ENCODE measurements at places on chromosomes 12 and 14.

DNA sequence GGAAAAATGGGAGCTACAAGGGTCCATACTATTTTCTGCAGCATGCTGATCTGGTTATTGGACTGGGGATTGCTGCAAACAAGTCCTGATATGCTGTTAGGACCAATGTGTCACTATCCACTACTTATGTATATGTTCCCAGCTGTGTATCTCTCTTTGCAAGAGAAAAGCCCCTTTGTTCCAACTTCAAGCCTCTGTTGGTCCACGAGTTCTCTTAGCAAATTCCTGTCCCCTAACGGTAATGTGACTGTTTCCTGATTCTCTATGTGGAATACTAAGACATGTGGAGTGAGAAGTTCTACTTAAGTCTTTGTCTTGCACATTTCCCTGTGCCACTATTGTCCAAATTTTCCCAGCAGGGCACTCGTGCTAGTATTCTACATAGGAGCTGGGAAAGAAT, 557.7 kb downstream of the FSCB start:
- no peak for DNase-seq

- no peak for DNase-seq
Measured at GRCh38 chr12:81079280-81080076, 1.6 kb downstream of the ACSS3 start.

DNA sequence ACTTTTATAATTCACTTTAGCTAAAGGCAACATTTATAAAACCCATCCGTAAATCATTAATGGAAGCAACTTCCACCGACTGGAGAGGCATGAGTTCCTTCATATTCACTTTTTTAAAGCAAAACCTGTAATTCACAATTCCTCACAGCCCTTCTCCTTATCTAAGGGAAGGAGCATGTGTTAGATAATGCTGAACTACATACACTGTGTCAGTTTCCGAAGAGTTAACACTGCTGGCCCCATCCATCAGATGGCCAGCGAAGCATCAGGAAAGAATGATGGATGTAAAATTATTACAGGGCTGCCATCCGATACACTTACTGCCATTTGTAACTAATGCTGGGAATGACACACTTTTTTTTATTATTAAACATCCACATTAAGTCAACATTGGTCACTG, 392.8 kb downstream of the SOX5 start:
- no peak for DNase-seq

DNA sequence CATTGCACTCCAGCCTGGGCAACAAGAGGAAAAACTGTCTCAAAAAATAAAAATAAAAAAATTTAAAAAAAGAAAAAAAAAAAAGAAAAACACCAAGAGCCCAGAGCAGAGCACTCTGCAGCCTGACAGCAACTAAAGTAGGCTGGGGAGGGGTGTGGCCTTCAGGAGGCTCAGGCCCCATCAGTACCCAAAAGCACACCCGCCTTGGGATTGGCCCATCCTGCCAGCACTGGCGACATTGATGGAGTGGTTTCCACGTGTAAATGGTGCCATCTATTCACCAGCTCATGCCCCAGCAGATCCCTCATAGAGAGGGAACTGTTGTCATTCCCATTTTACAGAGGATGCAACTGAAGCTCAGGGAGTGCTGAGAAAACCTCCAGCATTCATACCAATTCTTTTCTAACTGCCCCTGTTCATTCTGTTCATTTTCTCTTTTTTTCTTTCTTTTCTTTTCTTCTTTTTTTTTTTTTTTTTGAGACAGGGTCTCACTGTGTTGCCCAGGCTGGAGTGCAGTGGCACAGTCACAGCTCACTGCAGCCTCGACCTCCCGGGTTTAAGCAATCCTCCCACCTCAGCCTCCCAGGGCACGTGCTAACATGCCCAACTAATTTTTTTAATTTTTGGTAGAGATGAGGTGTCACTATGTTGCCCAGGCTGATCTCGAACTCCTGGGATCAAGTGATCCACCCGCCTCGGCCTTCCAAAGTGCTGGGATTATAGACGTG, 89.3 kb downstream of the IRF2BPL start:
- no peak for DNase-seq

DNA sequence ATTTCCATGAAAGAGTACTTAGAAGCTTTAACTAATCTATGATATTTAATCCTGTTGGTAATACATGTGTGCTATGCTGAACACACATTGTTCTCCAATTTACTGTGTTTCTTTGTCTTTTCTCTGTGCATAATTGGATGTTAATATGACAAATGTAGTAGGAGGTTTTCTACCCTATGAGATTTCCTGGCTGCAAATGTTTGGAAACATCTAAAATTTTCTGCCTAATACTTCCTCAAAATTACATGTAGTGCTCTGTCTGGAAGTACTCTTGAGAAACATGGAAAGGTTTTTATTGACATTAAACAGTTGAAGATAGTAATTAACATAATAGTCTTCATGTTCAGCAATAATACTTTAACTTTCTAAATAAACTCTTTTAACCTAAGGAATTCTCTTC, 213.0 kb downstream of the KITLG start:
- no peak for DNase-seq

- peak; percentile 45 for DNase-seq
Measured at GRCh38 chr12:21543151-21543550, 17.1 kb downstream of the SPX start.

- no peak for DNase-seq
Measured at GRCh38 chr12:107461222-107461975, 224.2 kb upstream of the PWP1 start.

DNA sequence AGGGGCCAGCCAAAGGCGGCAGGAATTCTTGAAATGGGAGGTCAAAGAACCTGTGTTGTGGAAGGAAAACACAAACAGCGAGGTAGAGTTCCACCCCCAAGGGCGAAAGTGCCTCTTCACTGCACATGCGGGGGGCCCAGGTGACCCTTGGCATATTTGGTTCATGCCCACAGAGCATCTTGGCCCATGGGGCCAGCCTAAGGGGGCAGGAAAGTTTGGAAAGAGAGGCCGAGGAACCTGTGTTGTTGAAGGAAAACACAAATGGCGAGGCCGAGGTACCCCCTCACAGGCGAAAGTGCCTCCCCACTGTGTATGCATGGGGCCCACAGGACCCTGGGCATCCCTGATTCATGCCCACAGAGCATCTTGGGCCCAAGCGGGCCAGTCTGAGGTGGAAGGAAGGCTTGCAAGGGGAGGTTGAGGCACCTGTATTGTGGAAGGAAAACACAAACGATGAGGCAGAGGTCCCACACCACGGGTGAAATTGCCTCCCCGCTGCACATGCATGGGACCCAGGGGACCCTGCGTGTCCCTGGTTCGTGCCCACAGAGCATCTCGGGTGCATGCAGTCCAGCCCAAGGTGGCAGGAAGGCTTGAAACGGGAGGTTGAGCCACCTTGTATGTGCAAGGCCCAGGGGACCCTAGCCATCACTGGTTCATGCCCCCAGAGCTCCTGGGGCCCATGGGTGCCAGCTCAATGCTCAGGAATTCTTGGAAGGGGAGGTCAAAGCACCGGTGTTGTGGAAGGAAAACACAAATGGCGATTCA, 384.1 kb downstream of the ALG10 start:
- DNase-seq, result no peak

All from Kasumi-1 (cell line).